ENCODE measurements at places on chromosomes 7 and 10.

DNA sequence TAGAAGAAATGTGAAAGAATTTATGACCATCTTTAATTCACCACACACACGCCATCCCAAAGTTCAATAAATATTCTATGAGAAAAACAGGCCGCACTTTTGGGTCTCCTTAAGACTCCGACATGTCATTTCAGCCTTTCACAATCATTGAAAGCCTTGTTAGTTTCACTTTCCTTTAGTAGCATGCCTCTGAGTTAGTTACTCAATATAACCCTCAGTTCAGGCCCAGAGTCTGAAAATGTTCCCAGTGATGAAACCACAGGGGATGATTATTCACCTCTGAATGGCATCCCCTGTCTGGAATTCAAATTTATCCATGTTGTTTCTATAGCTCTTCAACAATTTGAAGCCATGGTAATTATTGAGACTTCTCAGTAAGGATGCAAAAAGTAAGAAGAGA lies 278.1 kb upstream of the NRP1 start:
- no peak for DNase-seq

- peak; percentile 21 for DNase-seq
Observed at GRCh38 chr10:77643795-77644468, 6.3 kb upstream of the KCNMA1 start.

DNA sequence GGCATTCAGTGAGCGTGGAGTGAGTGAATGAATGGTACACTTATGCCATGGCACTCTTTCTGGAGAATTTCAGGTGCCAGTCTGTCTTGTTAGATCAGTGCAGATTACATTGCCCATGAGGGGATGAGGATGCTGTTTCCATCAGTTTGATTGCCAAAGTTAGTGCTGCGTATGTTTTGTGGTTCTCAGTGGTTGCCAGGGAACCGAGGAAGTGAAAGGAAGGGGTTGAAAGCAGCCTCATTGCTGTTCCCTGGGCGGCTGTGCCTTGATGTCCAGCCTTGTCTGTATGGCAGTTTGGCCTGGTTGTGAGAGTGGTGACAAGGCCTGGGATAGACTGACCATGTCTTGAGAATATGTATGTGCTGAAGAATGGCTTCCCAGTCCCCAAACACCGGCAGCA lies 30.2 kb downstream of the WBP1L start:
- no peak for DNase-seq

GRCh38 chr7:37037286-37037685 lies 313.0 kb upstream of the AOAH start:
- DNase-seq = no peak

- DNase-seq = no peak
Observed at GRCh38 chr7:103065667-103066066, 8.9 kb downstream of the FBXL13 start.

DNA sequence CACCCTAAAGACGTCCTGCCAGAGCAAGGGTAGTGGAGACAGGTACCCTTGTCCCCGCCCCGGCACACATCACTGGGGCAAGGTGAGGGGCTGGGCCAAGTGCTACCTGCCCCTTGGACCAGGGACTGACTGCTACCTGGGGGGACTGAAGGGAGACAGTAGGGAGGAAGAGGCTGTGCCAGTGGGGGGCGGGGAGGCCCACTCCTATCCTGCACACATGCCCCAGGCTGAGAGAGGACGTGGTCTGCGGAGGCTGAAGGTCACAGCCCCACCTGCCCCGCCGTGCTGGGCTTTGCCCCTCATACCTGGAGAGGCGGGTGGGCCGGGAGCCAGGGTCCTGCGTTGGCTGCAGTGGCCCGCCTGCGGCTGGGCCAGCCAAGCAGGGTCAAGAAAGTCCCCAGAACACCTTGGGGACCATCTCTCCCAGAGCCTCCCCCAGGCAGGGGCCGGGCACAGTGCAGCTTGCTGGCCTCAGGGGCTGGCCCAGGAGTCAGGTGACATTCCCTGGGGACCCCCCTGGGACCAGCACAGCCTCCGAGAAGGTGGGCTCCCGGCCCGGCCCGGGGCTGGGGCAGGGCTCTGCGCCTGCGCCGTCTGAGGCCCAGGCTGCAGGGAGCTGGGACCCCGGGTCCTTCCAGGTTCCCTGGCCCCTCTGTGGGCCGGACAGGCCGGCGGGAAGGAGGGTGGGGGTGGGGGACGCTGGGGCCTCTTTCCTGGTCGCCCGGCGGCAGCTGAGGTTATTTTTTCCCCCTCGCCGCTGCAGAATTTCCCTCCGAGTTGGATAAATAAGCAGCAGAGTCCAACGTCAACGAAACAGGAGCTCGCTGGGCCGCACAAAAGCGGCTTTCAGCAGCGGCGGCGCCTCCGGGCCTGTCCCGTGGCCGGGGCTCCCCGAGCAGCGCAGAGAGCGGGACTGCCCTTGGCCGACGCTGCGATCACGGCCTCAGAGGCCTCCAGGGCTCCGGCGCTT lies 9.8 kb upstream of the FZD9 start:
- DNase-seq = peak; percentile 11

- DNase-seq = no peak
Observed at GRCh38 chr10:69876286-69876685, 74.6 kb downstream of the COL13A1 start.

- DNase-seq = no peak
Observed at GRCh38 chr10:74900297-74900696, 73.9 kb downstream of the KAT6B start.

Data from hippocampal formation (tissue), 2 donors.